ENCODE measurements at places on chromosomes 6 and 20.

GRCh38 chr20:20333866-20334265, 34.0 kb upstream of the INSM1 start:
- DNase-seq, result no peak

DNA sequence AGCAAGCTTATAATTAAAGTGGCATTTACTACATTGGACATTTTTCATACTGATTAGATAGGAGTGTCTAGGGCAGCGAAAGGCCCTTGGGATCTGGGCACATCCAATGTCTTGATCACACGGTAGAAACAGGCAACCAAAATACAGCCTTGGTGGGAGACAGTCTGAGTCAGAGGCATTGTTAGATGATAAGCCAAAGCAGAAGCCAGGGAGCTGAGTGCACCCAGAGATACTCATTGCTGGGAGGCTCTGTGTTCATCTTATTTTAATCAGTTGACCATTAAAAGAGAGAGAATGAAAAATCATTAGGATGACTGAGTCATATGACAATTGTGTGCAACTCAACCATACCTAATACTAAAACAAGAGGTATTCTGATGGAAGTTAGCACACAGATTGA, 109.5 kb downstream of the LCA5 start:
- DNase-seq, result no peak

- DNase-seq, result no peak
Measured at GRCh38 chr6:64996301-64996700, 710.7 kb downstream of the EYS start.

GRCh38 chr6:68677058-68677457, 42.0 kb downstream of the ADGRB3 start:
- no peak for DNase-seq

- DNase-seq, result no peak
Measured at GRCh38 chr20:47748069-47748468, 37.2 kb downstream of the SULF2 start.

- DNase-seq, result peak; percentile 33
Measured at GRCh38 chr20:39849664-39850063, 839.4 kb downstream of the MAFB start.

- DNase-seq, result no peak
Measured at GRCh38 chr6:44524476-44525227, 137.1 kb downstream of the CDC5L start.

DNA sequence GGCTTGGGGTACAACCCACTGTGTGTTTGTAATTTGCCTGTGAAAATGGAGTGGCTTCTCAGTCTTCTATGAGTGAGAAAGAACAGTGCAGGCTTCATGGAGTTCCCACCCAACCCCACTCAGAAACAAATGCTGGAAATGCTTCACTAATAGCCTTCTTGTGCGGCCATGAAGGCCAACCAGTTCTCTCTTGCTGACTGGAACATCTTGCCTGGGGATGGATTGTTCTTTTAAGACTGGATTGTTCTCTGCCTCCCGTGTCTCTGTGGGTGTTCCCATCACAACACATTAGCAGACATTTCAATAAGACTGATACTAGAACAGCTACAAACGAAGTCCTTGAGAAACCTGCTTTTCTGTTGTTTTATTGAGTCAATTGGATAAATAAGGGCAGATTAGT, 110.6 kb downstream of the PPP1R14C start:
- no peak for DNase-seq

- no peak for DNase-seq
Measured at GRCh38 chr20:33751775-33752174, 20.0 kb downstream of the ZNF341 start.

DNA sequence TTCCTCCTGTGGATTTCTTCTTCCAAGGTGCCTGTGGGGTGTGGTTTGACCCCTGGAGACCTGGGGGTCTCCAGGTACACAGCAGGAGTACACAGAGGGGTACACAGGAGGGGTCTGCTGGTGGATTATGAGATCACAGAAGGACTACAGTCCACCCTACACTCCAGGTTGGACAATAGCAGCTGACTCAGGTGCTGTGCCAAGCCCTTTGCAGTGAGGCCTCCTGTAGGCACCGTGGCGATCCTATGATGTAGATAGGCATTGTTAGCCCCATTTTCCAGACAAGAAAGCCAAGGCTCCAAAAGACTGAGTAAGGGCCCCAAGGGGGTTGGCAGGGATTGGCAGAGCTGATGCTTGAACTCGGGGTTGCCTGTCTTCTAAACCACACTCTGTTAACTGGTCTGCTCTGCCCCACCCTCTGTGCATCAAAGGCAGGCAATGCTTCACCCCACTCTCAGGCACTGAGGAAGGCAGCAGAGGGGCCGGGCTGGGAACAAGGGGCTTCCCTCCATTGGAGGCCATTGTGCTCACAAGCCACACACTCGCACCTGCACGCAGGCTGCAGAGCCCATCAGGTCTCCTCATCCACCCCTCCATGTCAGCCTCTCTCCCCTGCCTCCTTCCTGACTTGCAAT, 77.5 kb upstream of the SIRPA start:
- DNase-seq, result no peak

DNA sequence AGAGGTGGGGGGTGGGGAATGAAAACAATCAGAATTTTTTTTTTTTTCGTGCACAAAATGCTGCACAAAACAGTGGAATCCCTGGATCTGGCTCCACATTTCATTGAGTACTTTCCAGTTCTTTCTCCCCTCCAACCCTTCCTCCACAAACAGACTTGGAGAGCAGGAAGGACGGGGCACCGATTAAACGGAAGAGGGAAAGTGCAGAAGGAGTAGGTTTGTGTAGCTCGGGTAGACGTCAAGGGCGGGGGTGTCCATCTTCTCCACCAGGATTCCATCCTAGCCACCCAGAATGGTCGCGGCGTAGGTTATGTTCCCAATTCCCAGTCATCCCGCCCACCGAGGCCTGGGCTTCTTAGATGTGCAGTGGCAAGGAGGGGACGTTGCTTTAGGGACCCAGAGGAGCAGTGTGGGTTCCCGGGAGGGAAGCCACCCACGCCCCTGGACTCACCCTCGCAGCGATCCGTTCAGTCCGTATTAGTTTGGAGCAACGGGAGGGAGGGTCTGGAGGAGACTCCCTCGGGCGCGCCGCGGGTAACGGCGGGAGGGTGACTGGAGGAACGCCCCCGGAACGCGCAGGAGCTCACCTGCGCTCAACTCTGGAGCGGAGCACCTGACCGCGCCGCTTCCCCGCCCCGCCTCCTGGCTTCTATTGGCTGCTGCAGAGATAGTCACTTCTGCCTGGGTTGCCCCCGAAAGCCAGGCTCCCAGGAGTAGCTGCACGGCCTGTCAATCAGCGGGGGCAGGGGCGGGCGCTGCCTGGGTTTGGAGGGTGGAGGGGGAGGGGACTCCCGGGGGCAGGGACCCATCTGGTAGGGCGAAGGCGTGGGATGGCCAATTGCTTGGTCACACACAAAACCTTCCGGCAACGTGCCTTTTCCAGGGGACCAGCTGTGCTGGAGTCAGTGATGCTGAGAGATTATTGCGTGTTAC, at the start of gene ENPP5:
Gene ENPP5, minus strand, starts transcription at position 624 of the 933 bp plus-strand sequence. CDS start 2,718 bp downstream, outside the sequence.
- peak; percentile 93 for DNase-seq

- no peak for DNase-seq
Measured at GRCh38 chr6:40848038-40848437, 191.0 kb downstream of the UNC5CL start.

- DNase-seq, result no peak
Measured at GRCh38 chr6:39350723-39351505, 28.4 kb upstream of the KCNK16 start.

DNA sequence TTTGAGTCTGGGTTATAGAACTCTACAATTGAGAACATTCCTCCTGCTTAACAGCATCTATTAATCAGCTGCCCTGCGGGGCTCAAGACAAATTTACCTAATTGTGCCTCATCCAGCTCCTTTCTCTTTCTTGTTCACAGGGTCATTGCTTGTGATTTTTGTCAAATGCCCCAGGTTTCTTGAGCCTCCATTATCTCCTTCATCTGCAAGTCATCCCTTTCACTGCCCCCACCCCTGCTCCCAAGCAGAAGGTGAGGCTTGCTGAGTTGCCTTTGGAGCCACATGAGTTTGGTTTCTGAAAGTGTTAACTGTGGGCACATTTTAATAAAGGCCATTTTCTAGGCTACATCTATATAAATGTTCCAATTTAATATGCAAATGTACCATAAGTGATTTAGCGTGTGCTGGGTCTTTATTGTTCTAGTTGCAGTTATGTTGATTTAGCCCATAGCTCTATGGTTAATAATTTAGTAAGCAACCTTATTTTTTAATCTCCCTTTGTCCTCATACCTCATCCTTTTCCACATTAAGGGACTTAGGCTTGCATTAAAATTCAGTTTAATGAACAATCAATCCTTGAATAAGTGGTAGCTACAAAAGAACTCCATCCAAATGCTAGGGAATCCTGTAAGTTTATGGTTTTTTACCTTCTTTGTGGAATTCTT, 56.1 kb downstream of the VSTM2L start:
- no peak for DNase-seq

- no peak for DNase-seq
Measured at GRCh38 chr6:147390909-147391536, 117.5 kb upstream of the SAMD5 start.

DNA sequence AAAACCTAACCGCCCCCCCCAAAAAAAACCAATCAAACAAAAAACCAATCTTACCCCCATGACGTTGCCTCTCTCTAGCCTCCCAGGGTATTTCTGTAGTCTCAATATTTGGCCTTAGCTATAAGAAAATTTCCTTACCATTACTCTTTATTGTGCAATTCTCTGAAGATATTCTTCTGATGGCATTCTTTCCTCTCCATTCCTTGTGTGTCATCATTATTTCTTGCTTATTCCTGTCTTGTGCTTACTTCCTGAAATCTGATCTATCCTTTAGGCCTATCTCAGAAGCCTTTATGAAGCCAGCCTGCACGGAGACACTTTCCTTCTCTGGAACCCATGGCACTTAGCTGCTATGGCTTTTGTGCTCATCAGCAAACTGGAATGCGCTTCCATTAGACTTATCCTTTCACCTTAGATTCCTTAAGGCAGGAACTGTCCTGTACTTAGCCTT, 65.9 kb upstream of the DDR1 start:
- DNase-seq, result no peak

DNA sequence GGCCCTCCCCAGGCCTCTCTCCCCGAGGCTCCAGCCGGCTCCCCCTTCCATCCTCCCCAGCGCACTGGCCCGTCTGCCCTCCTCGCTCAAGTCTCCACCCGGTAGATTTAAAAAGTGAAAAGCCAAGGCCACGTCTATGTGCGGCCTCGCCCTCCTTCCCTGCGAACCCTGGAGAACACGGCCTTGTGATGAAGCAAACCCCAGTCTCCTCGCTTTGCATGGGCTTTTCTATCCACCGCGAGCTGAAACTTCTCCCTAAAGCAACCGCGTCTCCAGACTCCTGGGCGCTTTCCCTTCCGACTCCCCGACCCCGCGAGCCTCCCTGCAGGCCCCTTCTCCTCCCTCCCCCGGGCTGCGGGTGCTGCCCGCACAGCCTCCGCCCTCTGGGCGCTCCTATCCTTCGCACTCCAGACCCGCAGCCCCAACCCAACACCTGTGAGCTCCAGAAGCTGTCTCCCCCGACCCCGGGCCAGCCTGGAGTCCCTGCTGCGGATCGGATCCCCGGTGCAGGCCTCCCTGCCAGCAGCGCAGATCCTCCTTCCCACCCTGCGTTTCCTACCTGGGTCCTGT, 265.2 kb upstream of the QKI start:
- DNase-seq, result no peak

- DNase-seq, result no peak
Measured at GRCh38 chr6:28449056-28449455, 5.8 kb upstream of the ZSCAN23 start.

DNA sequence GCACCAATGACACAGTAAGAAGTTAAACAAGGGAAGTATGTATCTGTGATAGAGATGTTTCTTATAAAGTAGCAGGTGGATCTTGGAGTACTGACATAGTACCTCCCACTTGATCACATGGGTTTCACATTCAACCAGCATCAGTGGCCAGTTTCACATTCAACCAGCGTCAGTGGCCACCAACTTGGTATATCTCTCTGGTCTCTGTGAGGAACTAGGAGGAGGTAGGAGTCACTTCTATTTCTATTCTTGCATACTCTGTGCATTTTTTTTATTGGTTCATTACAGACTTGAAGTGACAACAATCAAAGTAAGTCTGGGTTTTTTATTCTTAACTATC, 200.3 kb upstream of the SIM1 start:
- DNase-seq, result no peak

GRCh38 chr20:59170406-59171349, 7.1 kb downstream of the ZNF831 start:
- no peak for DNase-seq

GRCh38 chr6:55664591-55665587, 85.9 kb upstream of the HMGCLL1 start:
- DNase-seq, result no peak

DNA sequence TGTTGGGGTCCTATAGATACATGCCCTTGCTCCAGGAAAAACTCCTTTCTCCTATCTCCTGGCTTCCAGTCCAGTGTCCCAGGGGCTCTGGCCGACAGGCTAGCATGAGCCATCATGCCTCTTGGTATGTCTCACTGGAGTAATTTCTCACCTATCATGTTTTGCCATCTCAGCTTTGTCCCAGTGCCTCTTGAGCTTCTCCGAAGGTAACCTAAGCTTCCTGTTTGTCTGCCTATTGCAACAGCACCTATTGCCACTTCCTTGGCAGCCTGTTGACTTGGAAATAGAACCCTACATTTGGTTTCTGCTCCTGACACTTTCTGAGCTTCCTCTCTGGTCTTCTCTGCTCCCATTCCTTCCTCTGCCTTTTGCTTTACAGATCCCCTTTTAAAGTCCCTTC, 197.7 kb downstream of the KCNQ5 start:
- DNase-seq, result no peak

- peak; percentile 68 for DNase-seq
Measured at GRCh38 chr6:36666826-36667591, 11.5 kb upstream of the CDKN1A start.

DNA sequence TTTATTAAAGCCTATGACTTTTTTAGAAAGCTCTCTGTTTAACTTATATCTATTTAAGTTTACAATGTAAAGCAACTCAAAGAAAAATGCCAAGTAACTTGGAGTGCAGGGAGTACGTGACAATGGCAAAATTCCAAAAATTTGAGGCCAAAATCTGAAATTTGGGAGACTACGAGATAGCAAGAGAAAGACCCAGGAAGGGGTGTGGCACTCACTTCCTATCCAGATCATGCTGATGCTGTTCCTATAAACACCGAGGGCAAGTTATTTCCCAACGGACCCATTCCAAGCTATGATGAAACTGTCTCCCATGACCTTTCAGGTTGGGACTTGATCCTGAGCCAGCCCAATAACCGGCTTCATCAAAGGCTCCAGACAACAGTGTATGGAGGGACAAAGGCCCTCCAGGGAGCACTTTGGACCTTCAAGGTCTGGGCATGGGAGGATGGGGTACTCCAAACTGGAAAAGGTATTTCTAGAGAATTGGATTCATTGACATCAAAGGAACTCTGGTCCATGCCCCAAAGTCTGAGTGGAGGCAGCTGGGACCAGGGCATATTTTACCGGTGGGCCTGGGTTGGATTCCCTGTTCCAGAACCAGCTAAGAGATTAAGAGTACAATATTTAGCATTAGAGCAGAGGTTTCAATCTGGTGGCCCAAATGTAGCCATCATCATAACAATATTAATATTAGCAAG, 15.7 kb upstream of the SLC13A3 start:
- DNase-seq, result no peak
